Stimulated activated CD4-positive, alpha-beta T cell treated with anti-CD3 and anti-CD28 coated beads, TNF-alpha, amount 100 ng/mL, for 4 hours (primary cell): ENCODE measurements at places on chromosomes 7 and 10.

DNA sequence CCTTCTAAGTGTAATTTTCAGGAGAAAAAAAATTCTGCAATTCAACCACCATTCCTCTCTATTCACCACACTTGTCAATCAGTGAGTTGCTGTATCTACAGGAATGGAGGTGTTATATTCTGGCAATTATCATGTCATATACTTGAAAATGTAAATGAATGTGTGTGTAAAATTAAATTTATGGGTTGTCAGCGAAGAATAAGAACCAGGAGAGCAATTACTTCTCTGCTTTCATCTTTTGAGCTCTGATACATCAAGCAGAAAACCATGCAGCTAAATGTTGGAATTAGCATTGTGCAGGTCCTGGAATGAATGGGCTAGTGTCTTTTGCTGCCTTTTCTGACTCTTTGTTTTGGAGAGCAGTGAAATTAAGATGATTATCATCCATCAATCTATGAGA, 207.6 kb downstream of the FOXP2 start:
- no peak for DNase-seq

- DNase-seq, result no peak
Observed at GRCh38 chr10:130882906-130883305, 428.6 kb downstream of the TCERG1L start.

- DNase-seq, result peak; percentile 44
Observed at GRCh38 chr7:150322833-150323681, at the start of the genes ACTR3C and LRRC61. TSS of gene ACTR3C (minus strand) at chr7:150323545. CDS start at chr7:150295296, 28,249 bp downstream. TSS of gene LRRC61 (plus strand) at chr7:150323355. CDS start at chr7:150336862, 13,507 bp downstream.

- DNase-seq, result no peak
Observed at GRCh38 chr10:58514111-58514770, 1.6 kb downstream of the BICC1 start.

DNA sequence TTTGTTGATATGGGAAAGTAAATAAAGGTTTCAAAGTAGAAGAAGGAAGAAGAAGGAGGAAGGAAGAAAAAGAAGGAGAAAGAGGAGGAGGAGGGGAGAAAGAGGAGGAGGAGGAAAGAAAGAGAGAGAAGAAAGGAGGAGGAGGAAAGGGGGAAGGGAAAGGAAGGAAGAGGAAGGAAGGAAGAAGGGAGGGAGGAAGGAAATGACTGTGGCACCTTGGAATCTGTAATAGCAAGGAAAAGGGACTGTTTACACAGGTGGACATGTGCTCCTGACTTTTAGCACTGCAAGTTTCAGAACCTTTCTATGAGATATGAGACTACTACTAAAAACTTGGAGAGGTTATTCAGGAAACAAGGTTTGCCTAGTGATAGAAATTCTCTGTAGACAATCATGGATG, 153.2 kb downstream of the BTAF1 start:
- no peak for DNase-seq
